ENCODE measurements at places on chromosomes 11 and 22. TPM values are rescaled to one million over a fixed set of nuclear protein-coding genes. Genes with fewer than 3 reads are reported as not detected.
A peak's percentile ranks its signal among the peaks of the same experiment; 100 is the strongest.

Gene DBX1
- 0.29 TPM for total RNA-seq

Gene JAML
- total RNA-seq = not detected

Gene ARHGAP20
- not detected for total RNA-seq

GRCh38 chr22:39240831-39241793, 3.7 kb downstream of the PDGFB start:
- peaks cover 9% of the 10 kb centered on the region for H3K4me1 ChIP-seq
- peak overlapping the region; percentile 86 for H3K4me3 ChIP-seq
- peak; percentile 45 for DNase-seq

- H3K27ac ChIP-seq = no peak overlapping the region
- H3K27me3 ChIP-seq = no peaks in the 10 kb centered on the region
- H3K4me3 ChIP-seq = no peak overlapping the region
- H3K4me1 ChIP-seq = no peaks in the 10 kb centered on the region
- no peaks in the 10 kb centered on the region for H3K36me3 ChIP-seq
- DNase-seq = no peak
Measured at GRCh38 chr11:5611627-5612026, 13.2 kb upstream of the TRIM34 start.

DNA sequence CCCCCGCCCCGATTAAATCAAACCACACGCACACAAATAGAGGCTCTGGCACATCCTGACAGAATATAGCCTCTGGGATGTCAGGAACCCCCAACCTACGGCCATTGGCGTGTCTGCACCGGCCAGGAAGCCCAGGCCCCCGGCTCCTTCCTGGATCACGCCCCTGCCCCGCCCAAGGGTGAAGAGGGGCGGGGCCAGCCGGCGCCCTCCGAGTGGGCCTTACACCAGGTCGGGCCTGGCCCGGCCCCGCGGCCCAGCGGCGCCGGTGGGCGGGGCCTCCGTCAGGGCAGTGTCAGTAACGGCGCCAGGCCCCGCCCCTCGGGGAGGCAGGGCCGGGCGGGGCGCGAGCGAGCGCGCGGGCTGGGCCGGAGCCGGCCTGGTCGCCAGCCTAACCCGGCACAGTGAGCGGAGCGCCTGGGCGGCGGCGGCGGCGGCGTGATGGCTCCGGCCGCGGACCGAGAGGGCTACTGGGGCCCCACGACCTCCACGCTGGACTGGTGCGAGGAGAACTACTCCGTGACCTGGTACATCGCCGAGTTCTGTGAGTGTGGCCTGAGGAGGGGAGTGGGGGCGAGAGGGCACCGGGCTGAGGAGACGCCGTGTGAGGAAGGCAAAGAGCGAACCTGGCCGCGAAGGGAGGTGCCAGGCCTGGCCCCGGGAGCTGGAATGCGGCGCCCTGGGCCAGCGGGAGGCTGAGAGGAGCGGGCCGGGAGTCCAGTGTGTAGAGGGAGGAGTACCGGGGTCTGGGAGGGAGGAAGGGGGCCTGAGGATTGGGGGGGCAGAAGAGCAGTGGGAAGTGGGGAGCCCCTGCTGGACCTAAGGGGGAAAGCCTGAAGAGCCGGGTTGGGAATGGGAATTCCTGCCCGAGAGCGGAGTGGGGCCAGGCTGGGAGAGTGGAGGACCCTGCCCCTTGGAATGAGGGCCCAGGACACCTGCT, at the start of gene ACER3:
ACER3 (plus strand) TSS at position 380 of the 937 bp plus-strand sequence; CDS start at position 439, 59 bp downstream.
- peak within 1 kb of the TSS; percentile 90 for H3K4me3 ChIP-seq
- H3K27me3 ChIP-seq = peaks cover 2% of the 10 kb centered on the region
- peak within 1 kb of the TSS; percentile 75 for H3K27ac ChIP-seq
- no peaks in the 10 kb centered on the region for H3K36me3 ChIP-seq
- DNase-seq = peak; percentile 90

DNA sequence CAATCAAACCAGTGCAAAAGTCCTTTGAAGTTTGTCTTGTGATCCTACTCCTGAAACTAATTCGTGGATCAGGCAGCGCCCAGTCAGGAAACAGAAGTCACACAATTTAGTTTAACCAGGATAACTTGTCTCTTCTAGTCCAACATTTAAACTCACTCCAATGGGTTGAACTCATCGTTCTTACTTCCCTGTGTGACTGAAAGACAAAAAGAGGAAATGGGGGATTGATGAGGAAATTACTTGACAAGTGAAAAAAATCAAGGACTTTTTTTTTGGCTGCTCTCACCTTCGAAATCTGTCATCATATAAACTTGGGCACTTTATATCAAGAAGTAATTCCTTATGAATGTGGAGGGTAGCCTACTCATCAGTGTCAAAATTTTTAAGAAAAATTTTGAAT, 78.4 kb downstream of the HSD17B12 start:
- no peaks in the 10 kb centered on the region for H3K36me3 ChIP-seq
- no peak overlapping the region for H3K27ac ChIP-seq
- H3K27me3 ChIP-seq = no peaks in the 10 kb centered on the region
- no peak overlapping the region for H3K4me3 ChIP-seq
- DNase-seq = no peak

GRCh38 chr11:73340164-73340563, 32.1 kb downstream of the ARHGEF17 start:
- H3K27me3 ChIP-seq = peaks cover 6% of the 10 kb centered on the region
- peaks cover 35% of the 10 kb centered on the region for H3K4me1 ChIP-seq
- DNase-seq = no peak
- H3K36me3 ChIP-seq = no peaks in the 10 kb centered on the region

DNA sequence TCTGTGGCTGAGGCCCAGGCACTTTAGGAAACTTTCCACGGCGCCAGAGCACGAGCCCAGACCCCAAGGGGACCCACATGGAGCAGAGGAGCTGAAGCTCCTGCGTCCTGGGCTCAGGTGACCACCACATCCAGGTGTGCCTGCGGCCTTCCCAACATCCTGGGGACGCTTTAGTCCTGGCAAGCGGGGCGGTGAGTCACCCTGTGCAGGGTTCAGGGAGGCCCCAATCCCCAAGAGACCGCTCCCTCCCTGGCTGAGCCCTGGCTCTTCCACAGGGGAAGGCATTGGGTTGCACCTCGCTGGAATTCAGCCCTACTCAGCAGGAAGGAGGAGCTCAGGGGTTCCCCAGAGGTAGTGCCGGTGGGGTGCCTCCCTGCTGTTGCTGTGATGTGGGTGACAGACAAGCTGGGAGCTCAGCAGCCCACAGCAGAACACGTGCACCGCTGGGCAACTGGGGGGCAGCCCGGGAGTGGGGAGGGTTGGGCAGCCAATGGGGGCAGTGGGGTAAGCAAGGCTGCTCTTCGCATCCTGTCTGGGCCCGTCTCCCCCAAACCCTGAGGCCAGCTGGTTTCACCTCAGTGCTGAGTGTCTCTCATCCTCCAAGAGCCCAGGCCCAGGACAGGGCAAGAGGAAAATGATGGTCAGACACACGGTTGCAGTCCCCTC, 802.8 kb downstream of the BRD1 start:
- no peak overlapping the region for H3K4me3 ChIP-seq
- peaks cover 14% of the 10 kb centered on the region for H3K27me3 ChIP-seq
- H3K4me1 ChIP-seq = no peaks in the 10 kb centered on the region

DNA sequence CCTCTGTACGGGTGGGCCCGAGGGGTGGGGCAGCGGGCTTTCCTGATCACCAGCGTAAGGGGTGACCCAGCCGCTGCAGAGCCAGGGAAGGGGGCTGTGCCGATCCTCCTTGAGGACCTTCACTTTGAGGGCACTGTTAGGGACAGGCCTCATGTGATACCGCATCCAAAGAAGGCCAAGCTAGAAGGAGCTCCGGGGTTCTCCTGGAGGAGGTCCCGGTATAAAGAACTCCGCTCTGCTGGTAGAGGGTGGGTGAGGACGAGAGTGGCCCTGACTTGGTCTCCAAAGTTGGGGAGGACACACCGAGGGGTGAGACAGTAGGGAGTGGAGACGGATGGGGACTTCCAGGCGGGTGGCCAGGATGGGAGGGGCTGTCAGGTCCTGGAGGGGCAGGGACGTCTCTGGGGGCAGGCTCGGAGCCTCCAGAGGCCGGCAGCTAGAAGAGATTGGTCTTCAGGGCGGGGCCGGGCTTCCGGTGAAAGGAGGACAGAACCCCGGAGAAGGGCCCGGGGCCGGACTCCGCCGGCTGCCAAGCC, 4.6 kb downstream of the PHOX2A start:
- DNase-seq = peak; percentile 31
- no peak overlapping the region for H3K27ac ChIP-seq
- peaks cover 4% of the 10 kb centered on the region for H3K4me1 ChIP-seq
- no peaks in the 10 kb centered on the region for H3K36me3 ChIP-seq

- H3K4me3 ChIP-seq = peak overlapping the region; percentile 98
- no peak overlapping the region for H3K27ac ChIP-seq
- H3K36me3 ChIP-seq = no peaks in the 10 kb centered on the region
Measured at GRCh38 chr11:10303558-10304363, 1.1 kb upstream of the ADM start.

- no peaks in the 10 kb centered on the region for H3K4me1 ChIP-seq
- H3K27me3 ChIP-seq = peaks cover 2% of the 10 kb centered on the region
- H3K27ac ChIP-seq = no peak overlapping the region
- H3K4me3 ChIP-seq = no peak overlapping the region
- peak; percentile 14 for DNase-seq
Measured at GRCh38 chr11:1153951-1154493, 3.7 kb upstream of the MUC5AC start.

GRCh38 chr11:92776676-92777075, 192.8 kb upstream of the MTNR1B start:
- DNase-seq = no peak
- no peaks in the 10 kb centered on the region for H3K4me1 ChIP-seq
- no peaks in the 10 kb centered on the region for H3K36me3 ChIP-seq

GRCh38 chr11:27294654-27295053, 68.4 kb downstream of the CCDC34 start:
- no peaks in the 10 kb centered on the region for H3K4me1 ChIP-seq
- no peak for DNase-seq
- no peaks in the 10 kb centered on the region for H3K27me3 ChIP-seq
- no peak overlapping the region for H3K27ac ChIP-seq

DNA sequence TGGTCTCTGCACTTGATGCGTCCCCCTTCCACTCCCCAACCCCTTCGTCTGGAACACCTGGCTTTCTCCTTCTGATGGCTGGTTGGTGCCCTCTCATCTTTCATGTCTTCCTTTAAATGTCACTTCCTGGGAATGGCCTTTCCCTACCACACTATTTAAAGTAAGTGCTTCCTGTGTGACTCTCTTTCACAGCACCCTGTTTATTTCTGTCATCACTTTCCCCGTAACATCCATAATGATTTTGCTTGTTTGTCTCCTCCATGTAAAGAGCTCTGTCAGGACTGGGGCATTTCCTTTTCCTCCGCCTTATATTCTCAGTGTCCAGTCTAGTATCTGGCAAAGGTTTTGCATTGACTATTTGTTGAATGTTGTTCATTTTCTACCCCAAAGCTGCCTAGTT, 143.0 kb downstream of the DBX1 start:
- no peaks in the 10 kb centered on the region for H3K36me3 ChIP-seq
- DNase-seq = no peak
- H3K4me3 ChIP-seq = no peak overlapping the region
- H3K27me3 ChIP-seq = peaks cover 3% of the 10 kb centered on the region
- peaks cover 16% of the 10 kb centered on the region for H3K4me1 ChIP-seq

DNA sequence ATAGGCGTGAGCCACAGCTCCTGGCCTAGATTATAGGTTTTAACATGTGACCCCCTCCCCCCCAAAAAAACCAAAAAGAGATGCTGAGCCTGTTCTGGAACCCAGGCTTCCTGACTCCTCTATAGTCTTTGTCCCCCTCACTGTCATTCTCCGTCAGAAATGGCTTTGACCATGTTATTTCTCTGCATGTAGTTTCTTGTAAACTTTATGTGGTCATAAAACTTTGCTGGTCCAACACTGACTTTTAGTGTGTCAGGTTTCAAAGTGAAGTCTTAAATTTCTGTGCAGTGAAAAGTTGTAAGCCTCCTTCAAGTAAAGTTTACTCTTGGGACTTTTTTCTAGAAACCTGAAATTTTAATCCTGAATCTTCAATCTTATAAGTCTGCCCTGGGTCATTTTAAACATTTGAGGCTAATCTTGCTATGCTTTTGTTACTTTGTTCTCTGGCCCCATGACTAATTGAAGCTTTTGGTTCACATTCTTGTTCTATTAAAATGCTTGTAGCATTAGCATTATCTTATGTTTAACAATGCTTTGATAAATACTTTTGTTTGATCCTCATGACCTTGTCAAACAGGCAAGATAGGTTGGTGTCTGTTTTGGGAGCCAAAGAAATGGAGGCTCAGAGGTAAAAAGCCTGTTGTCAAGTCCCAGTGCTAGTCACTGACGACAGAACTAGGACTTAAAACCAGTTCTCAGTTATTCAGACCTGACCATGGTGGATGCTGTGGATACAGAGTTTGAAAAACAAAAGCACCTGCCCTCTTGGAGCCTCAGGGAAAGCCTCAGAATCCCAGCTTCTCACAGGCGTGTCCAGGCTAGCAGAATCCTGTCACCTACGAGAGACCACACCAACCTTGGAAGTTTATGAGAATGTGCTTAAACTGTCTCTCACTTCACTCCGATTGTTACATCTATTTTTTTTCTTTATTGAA, 87.7 kb upstream of the HORMAD2 start:
- H3K4me1 ChIP-seq = no peaks in the 10 kb centered on the region
- no peak overlapping the region for H3K27ac ChIP-seq
- H3K36me3 ChIP-seq = no peaks in the 10 kb centered on the region
- H3K27me3 ChIP-seq = no peaks in the 10 kb centered on the region

DNA sequence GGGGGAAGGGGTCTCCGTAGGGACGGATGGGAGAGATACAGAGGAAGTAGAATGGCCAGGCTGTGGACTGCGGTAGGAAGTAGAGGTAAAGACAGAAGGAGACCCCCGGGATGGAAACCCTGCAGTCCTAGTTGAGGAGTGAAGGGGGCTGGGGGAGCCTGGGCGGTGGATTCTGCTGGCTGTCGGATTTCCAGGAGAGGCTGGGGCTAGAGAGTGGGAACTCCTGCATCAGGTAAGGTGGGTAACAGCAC, 727 bp upstream of the SCARF2 start:
- H3K27ac ChIP-seq = no peak overlapping the region
- H3K36me3 ChIP-seq = no peaks in the 10 kb centered on the region
- peak overlapping the region; percentile 70 for H3K4me3 ChIP-seq
- H3K27me3 ChIP-seq = peaks cover 20% of the 10 kb centered on the region
- H3K4me1 ChIP-seq = peaks cover 10% of the 10 kb centered on the region

- no peak overlapping the region for H3K4me3 ChIP-seq
- peaks cover 11% of the 10 kb centered on the region for H3K27me3 ChIP-seq
- DNase-seq = no peak
Measured at GRCh38 chr11:8721609-8722500, 39.3 kb downstream of the RPL27A start.

GRCh38 chr11:9787260-9787659, 123.4 kb downstream of the SWAP70 start:
- no peak overlapping the region for H3K27ac ChIP-seq
- H3K4me3 ChIP-seq = no peak overlapping the region
- H3K36me3 ChIP-seq = no peaks in the 10 kb centered on the region

DNA sequence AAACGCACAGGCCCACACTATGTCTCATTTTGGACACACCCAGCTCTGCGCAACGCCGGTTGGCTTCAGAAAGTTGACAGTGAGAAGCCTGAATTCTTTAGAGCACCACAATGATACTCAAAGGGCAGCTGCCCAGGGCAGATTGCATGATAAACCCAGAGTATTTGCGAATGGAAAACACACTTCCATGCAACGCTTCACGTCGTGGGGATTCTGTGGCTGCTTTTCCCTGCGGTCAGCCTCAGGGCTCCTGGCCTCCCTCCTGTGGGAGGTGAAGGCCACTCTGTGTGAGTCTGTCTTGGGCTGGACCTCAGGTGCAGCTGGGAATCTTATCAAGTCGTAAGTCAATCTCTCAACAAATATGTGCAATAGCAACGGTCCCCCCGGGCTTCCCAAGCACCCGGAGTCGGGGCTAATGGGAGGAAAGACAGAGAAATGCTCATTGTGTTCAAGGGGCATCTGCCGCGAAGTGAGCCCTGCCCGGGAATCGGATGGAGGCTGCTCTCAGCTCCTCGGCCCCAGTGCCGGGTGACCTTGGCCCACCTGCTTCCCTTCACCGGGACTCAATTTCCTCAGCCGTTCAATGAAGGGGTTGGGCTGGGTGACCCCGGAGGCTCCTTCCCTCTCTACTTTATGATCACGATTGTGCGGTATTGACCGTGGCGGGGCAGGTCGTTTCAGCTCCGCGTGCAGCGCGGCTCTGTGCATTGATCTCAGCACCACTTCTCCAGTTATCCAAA, 623.6 kb downstream of the BRD1 start:
- no peaks in the 10 kb centered on the region for H3K4me1 ChIP-seq
- no peak overlapping the region for H3K4me3 ChIP-seq
- H3K27me3 ChIP-seq = peaks cover 8% of the 10 kb centered on the region

All from glutamatergic neuron (in vitro differentiated cells).